ENCODE measurements at places on chromosomes 11 and 22.

DNA sequence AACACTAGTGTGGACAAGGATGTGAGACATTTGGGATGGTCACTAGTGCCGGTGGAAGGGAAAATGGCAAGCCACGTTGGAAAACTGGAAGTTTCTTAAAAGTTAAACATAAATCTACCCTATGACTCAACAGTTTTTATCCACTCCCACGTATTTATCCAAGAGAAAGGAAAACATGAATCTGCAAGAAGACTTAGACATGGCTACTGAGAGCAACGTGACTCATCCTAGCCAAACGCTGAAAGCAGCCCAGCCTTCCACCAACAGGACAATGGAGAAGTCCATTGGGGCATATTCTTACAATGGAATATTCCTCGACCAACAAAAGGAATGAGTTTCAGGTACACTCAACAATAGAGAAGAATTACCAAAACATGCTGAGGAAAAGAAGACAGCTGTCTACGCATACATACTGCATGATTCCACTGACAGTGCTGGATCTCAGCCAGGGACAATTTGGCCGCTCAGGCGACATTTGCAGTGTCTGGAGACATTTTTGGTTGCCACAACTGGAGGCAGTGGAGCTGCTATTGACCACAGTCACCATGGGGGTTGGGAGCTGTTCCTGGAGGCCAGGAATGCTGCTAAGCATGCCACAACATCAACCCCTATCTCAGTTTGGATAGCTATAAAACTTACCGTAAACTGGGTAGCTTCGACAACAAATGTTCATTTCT, 21.2 kb downstream of the SYT13 start:
- no peak for DNase-seq

- no peak for DNase-seq
Observed at GRCh38 chr11:117946156-117946841, 17.1 kb upstream of the TMPRSS13 start.

DNA sequence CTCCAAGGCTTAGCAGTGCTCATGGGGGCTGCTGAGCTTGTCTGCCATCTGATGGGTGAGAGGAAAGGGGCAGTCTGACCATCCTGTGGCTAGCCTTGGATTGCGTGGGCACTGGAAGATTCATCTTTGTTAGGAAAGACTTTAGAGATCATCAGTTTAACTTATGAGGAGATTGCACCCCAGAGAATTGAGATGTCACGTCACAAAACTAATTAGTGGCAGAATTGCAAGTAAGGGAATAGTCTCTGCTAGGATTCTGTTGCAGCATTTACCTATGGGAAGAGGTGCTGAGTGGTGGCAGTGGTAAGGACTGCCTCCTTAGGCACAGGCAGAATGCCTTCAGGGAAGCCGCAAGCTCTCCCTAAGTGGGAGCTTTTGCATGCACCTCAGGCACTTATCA, 42.8 kb upstream of the HSPA8 start:
- DNase-seq = no peak

DNA sequence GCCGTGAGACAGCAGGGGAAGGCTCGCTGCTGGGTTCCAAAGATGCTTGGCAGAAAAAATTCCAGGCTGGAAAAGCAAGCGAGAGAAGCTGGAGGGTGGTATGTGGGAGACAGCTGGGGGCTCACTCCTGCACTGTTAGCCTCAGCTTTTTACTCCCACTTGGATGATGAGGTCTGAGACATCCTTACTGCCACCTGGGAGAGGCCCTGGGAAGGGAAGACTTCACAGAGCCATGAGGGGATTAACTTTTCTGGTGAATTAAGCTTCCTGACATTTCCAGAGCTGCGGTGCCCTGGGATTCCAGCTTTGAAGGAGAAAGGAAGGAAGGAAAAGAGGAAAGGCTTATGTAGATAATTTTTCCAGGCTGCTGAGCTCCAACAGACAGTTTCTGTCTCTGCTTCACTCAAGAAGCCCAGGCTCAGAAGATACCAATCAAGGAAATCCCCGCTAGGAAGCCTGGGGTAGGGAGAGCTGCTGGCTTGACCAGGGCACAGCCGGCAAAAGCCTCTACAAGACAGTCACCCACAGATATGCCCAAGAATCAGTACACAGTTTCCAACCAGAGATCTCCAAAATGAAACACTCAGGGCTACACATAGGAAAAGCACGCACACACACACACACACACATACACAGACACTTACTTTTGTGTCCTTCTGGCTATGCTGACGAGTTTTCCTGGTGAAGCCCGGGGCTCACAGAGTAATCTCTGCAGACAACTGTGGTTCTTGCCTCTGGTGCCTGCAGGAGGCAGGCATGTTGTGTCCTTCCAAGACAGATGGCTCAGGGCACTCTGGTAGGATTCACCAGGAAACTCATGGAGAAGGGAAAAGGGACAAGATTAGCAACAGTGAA, 907 bp downstream of the MCHR1 start:
- no peak for DNase-seq

DNA sequence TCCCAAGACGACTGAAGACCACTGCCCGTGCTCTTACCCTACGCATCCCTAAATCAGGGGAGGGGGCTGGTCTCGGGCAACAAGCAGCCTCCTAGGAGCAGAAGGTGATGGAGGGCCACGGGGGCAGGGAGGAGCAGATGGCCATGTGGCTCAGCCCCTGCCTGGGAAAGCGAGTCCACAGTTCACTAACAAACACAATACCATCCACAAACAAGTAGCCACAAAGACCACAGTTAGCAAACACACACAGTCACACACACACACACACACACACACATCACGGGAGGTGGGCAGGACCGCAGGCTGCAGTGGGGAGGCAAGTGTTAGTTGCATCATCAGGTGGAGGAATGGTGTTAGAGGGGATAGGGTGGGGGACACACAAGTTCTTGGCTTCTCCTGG, 13.2 kb upstream of the FXYD2 start:
- peak; percentile 1 for DNase-seq
